Left renal pelvis (tissue), 4 donors: ENCODE measurements at places on chromosomes 2 and 18. TPM values are rescaled to one million over a fixed set of nuclear protein-coding genes. Genes with fewer than 3 reads are reported as not detected.

DNA sequence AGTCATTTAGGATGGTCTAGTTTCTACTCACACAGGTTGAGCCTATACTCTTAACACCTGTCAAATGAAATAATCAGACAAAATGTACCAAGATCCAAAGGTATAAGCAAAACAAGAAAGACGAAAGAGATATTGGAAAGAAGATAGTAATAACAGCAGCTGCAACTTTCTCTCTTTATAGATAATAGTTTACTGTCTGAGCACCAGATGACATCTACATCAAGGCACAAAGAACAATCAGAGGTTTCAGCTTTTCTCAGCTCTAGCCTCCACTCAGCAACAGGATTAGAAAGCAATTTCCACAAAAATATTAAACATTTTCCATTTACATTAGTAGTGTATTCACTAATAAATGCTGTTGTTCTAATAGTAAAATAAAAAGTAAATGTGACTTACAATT, 66.3 kb downstream of the RTTN start:
- DNase-seq: no peak

FEV gene
- 0.11 TPM for polyA plus RNA-seq

- DNase-seq: no peak
Measured at GRCh38 chr18:59461171-59461570, 102.1 kb upstream of the LMAN1 start.

GRCh38 chr2:100964681-100965169, 37.4 kb upstream of the RPL31 start:
- DNase-seq: no peak

ERCC3 gene
- 58.6 TPM for polyA plus RNA-seq

- no peak for DNase-seq
Measured at GRCh38 chr2:136492901-136493300, 272.4 kb upstream of the THSD7B start.

TUBA3E gene
- not detected for polyA plus RNA-seq

C2orf15 gene
- 11.4 TPM for polyA plus RNA-seq

GRCh38 chr2:237296756-237297155, 117.2 kb downstream of the COL6A3 start:
- DNase-seq: no peak

DNA sequence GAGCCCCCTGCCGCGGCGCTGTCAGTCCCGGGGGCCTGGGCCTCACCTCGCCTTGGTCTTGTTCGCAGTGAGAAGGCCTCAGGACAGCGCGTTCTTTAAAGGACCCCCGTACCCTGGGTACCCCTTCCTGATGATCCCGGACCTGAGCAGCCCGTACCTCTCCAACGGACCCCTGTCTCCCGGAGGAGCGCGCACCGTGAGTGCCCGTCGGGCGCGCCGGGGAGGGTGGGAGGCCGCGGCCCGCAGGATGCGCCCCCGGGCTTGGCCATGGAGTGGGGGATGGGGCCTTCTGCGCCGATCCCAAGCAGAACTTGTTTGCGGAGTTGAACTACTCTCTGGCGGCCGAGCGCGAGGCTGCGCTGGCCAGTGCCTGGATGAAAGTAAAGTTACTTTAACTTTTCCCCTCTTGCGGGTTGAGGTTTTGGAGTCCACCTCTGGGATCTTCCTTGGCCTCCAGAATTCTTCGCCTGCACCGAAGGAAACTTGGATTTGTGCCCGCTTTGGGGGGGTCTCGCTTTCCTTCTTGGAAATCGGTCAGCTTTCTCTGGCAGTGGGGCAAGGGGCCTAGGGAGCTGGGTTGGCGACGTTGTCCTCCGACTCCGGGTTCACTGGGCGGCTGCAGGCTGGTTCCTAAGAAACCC, 1.2 kb downstream of the TCF7L1 start:
- DNase-seq: no peak

PRKRA gene
- 55.9 TPM for polyA plus RNA-seq

BMP10 gene
- polyA plus RNA-seq: not detected

SPDYA gene
- polyA plus RNA-seq: 1.5 TPM

- no peak for DNase-seq
Measured at GRCh38 chr2:3253913-3254441, 123.6 kb downstream of the EIPR1 start.

- DNase-seq: no peak
Measured at GRCh38 chr18:77316641-77317040, 67.0 kb downstream of the GALR1 start.

MRO gene
- polyA plus RNA-seq: 3.0 TPM

- DNase-seq: no peak
Measured at GRCh38 chr2:43158259-43158880, 68.0 kb downstream of the ZFP36L2 start.

DNA sequence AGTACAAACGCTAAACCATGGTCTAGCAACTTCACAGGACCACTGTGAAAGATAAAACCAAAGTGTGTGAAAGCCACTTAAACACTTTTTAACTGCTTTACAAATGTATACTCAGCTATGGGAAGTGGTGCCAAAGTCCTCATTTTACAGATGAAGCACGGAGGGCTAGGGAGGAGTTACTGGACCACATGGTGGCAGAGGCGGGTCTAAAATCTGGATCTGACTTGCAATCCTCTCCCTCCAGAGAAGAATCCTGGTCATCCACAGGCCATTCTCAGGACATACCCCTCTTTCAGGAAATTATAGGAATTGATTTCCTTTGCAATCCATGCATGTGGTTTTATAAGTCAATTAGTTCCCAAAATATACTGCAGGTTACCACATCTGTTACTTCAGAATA, 84.6 kb upstream of the GYPC start:
- DNase-seq: no peak

- DNase-seq: no peak
Measured at GRCh38 chr2:235025800-235026536, 74.2 kb downstream of the SH3BP4 start.

- no peak for DNase-seq
Measured at GRCh38 chr2:147460155-147460554, 384.7 kb upstream of the ACVR2A start.

PPP4R1 gene
- polyA plus RNA-seq: 82.0 TPM

DNA sequence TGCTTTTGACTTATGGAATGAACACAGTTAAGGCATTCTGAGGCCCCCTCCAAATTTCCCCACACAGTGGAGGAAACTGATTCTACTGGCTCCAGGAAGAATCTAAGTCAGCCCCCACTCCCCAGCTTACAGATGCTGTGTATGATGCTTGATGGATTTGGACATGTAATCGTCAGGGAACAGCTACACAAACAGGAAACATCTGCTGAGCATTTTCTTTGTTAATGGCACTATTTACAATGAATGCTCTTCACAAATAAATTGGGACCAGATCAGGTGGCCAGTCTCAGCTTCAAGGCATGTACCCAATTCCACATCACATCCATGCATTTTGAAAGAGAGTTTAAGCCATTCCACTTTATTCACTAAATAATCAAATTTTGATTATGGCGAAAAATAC, 562.3 kb downstream of the SOX11 start:
- DNase-seq: no peak

GRCh38 chr2:138744713-138745112, 35.5 kb downstream of the NXPH2 start:
- no peak for DNase-seq

- DNase-seq: no peak
Measured at GRCh38 chr18:46657115-46657955, at the start of gene LOXHD1. Gene LOXHD1, minus strand, starts transcription at chr18:46657220. Its CDS starts 187 bp downstream, at chr18:46657033.

CD8B2 gene
- polyA plus RNA-seq: 0.31 TPM

CREG2 gene
- 0.60 TPM for polyA plus RNA-seq

NEU2 gene
- polyA plus RNA-seq: not detected

SLC4A3 gene
- polyA plus RNA-seq: 13.5 TPM

CNNM3 gene
- 27.5 TPM for polyA plus RNA-seq

DNA sequence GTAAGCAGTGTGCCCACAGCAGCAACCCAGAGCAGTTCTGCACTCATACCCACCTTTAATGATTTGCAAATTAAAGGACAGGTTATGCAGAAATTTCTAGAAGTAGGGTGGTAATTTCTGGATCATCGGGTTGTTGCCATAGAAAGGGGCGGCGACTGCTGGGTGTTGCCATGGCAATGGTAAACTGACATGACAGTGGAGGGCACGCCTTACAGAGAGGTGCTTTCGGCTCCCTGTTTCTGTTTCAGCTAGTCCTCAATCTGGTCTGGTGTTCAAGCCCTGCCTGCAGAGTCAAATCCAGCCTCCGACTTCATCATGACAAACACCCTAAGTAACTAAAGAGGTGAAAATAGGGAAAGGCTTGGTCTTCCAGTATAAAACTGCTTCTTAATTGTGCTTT, 667.7 kb downstream of the SOCS6 start:
- no peak for DNase-seq

DNA sequence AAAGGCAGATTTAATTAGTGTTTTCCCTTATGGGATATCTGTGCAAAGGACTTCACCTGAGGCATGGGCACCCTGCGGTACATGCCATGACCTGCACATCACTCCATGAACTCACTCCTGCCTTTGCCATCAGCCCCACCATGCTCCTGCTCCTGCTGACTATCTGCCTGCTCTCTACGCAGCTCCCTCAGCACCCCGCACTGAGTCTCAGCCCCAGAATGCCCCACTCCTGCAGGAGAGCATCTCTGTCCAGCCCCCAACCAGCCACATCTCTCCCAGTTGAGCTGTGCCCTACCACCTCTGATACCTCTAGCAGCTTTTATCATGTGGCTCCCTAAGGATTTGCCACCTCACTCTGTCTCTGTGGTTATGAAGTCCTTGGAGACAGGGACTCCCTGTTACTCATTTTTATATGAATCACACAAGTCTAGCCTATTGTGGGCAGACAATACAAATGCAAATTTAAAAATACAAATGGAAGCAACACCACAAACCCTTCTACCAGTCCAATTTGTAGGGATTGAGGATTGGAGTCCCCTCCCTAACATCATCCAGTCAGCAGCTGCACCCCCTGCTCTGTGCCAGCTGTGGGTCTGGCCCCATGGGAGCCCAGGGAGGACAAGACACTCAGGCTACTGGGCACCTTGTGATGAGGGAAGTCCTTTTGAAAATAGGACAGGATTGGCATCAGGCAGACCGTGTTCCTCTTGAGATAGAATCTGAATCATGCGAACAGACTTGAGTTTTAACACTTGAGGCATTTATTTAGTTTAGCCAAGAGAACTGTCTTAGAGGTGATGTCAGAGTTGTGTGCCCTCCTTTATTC, 689.6 kb upstream of the HS6ST1 start:
- DNase-seq: no peak

GRCh38 chr18:25392192-25392591, 40.2 kb upstream of the ZNF521 start:
- DNase-seq: no peak

- no peak for DNase-seq
Measured at GRCh38 chr2:224875841-224876240, 159.7 kb upstream of the CCDC195 start.

ALK gene
- polyA plus RNA-seq: 0.30 TPM

AGXT gene
- polyA plus RNA-seq: 1.8 TPM

- DNase-seq: peak; percentile 27
Measured at GRCh38 chr18:63963615-63964256, 6.1 kb upstream of the SERPINB8 start.

DNA sequence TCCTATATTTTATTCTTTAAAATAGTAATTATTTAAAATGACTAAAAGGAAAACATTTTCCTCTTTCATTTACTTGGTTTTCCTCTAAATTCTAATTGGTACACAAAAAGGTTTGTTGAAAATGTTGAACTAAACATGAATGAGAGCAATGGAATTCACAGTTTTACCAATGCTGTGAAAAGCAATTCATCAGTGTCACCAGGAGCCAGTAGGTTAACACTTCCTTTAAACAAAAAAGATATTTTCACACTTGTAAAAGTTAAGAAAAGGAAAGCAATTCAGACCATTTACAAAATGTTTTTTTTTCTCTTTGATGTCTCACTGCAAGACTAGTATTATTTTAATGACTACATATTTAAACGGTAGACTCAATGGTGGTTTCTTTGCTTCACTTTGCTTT, 341.6 kb downstream of the RIT2 start:
- DNase-seq: no peak

AQP12B gene
- polyA plus RNA-seq: 0.29 TPM

DNA sequence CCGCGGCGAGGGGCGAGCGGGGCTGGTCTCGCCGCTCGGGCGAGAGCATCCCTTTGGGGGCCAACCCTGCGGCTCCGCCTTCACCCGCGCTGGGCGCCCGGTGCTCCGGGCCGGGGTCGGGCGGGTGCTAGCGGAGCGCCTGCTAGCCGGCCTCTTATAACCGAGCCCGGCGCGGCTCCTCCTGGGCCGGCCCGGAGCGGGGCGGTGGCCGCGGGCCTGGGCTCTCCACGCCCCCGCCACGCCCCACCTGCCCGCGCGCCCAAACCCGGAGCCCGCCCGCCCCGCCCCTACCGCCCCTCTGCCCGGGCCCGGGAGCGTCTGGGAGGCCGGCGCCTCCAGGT, at the start of gene FOXI3:
FOXI3 (minus strand) TSS at position 129 of the 341 bp plus-strand sequence. CDS start 158 bp downstream, outside the sequence.
- DNase-seq: no peak

ST8SIA3 gene
- not detected for polyA plus RNA-seq
